ENCODE measurements at places on chromosomes 1 and 21.

DNA sequence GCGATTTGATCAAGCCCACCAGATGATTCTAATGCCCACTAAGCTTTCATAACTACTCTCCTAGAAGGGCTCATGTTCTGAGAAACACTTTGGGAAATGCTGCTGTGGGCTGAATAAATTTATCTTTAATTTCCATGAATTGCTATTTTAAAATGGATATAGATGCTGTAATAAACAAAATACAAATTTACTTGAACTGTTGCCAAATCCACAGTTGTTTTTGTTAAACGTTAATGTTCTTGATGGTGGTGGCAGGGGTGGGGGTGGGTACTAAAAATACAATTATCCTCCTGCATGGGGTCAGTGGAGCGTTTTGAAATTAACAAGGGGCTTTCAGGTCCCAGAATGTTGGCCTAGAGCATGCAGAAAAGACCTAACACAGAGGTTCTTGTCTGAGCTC lies 244.7 kb upstream of the POU3F1 start:
- no peak for DNase-seq

DNA sequence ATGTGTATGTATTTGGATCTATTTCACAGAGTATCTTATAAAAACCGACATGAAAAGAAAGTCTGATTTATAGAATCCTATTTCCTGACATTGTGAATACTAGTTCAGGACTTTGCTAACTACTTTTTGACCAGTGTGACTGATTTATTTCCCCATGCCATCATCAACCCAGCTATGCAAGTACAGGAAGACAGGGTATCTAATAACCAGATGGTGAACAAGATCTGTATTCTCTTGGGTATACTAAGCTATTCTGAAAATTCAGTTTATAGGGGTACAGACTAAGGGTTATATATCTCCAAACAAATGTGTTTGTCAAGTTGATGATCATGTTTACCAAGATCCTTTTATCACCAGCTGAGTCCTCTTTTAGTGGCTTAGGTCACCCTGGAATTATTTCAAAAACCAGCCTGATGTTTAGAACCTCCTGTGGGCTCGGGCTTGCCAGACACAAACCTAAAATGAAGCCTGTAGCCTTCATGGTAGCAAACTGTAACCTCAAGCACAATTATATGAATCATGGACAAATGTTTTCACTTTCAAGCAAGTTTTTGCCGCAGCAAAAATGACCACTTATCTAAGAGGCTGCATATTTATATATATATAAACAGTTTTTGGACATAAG lies 185.1 kb downstream of the FGGY start:
- no peak for DNase-seq

GRCh38 chr1:228066416-228066815 lies 16.1 kb upstream of the ARF1 start:
- DNase-seq: no peak

DNA sequence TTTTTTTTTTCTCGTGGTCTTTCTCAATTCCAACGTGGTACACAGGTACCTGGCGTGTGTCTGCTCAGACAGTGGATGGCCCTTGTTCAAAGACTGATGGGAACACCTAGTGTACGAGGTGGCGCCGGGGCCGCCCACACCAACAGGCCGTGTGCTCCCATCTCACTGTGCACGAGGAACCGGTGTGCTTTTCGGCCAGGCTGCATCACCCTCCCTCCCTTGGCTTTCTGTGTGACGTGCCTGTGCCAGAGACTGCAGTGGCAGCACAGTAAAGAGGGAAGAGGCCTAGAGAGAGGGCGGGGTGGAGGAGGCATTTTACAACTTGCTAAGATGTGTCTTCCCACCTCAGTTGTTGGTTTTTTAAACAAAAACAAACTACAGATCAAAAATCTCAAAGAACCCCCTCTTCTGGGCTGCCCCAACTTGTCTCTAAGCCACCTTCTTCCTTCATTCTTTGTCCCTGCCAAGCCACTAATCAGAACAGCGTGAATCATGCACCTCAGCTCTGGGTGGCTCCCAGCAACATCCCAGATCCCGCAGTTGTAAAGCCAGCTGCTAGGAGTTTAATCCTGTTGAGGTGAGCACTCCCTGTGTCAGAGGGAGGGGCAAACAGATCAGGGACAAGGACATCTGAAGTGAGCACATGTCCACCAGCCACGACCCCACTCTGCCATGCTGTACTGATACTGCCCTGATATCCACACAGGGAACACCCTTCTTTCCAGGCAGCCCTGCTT lies 20.7 kb downstream of the IRF2BP2 start:
- no peak for DNase-seq

DNA sequence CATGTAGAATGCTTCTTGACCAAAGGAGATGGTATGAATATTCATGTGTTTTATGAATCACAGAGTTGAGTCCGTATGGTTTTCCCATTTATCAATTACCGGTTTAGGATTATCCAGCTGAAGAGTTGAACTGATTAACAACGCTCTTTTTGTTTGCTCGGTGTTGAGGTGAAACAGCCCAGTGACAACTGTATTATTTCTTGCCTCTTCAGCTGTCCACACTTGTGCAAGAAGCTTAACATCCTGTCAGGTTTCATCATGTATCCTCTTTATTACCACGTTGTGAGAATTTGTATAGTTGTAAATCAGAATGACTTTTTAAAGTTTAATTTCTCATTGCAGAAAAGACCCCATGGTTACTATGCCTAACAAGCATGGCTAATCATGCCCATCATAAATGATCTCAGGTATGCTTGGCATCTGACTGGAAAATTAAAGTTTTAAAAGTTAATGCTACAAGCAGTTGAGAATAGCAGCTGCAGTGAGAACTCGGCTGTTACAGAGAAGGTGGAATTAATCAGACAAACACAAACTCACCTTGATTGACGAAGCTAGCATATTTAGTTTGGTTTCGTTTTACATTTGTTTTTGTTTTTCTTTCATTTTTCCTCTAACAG lies 563.2 kb upstream of the ADGRL2 start:
- no peak for DNase-seq

GRCh38 chr21:38957575-38958322 lies 152.0 kb downstream of the ETS2 start:
- no peak for DNase-seq

GRCh38 chr1:91349524-91349923 lies 55.1 kb downstream of the HFM1 start:
- DNase-seq: no peak

DNA sequence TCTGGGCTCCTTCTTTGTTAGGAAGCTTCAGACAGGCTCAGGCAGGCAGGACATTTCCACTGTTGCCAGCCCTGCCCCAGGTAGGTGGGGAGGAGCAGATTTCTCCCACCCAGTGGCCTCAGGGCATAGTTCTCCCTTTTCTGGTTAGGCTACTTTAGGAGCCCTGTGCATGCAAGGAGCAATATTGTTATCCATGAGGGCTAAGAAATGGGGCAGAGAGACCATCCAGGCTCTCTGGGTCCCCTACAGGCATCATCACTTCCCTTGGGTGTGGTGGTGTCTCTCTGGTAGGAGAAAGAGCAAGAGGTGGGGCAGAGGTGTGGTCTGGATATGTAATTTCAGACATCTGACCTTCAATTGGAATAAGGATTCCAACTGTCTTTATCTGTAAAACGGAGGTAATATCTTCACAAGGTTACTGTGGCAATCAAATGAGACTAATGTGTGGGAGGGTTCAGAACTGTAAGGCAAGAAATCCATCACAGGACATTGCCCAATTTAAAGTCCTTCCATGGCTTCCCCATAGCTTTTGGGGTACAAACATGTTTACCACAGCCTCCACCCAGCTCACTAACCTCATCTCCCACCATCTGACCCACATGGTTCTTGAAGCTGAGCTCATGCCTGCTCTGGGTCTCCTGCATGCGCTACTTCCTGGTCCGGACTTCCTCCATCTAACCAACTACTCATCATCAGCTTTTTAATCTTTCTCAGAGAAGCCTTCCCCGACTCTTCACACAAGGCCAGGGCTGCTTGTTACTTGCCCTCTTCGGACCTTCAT lies 26.1 kb downstream of the PCAT6 start:
- DNase-seq: no peak

- DNase-seq: no peak
Observed at GRCh38 chr1:166852918-166853317, 13.6 kb downstream of the POGK start.

DNA sequence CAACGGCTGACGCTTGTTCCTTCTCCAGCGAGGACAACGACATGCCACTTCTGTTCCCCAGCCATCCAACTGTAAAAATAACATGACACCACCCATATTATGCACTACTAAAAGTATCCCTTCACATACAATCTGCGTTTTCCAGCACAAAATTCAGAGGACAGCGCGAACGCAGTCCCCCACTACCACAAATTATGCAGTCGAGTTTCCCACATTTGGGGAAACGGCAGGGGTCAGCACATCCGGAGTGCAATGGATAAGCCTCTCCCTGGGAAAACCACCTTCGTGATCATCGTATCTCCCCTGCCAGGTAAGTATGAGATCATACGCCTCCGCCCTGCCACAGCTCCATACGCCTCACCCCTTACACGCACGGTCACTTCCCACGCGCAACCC lies 120.9 kb downstream of the PPIAL4G start:
- no peak for DNase-seq

DNA sequence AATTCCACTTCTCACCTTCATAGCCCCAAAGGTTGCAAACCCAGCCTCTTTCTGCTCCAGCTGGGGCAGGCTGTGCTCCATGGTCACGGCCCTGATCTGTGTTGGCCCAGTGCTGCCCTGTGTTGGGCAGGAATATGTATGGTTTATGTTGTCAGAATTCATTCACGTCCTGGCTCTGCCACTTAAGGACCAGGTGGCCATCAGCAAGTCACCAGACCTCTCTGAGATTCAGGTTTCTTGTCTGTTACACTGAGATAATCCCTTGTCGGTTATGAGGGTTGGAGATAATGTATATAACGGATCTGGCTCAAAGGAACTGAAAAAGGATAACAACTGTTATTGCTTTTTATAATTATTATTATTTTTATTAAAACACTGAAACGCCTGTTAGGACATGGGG lies 39.1 kb upstream of the SELENON start:
- no peak for DNase-seq

DNA sequence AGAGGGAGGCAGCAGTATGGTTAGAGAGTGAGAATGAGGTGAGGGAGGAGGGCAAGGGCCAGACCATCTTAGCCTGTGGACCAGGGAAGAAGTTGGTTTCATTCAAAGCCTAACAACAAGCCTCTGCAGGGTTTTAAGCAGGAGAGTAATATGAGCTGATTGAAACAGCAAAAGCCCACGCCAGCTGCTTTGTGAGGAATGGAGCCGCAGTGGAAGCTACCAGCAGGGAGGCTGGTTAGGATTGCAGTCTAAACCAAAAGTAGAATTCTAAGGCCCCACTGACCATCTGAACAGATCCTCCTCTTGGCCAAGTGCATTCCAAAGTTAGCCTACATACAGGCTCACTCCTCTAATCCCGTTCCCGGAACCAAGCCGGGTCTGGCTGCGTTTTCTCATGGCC lies 44.8 kb downstream of the OLFML3 start:
- no peak for DNase-seq

DNA sequence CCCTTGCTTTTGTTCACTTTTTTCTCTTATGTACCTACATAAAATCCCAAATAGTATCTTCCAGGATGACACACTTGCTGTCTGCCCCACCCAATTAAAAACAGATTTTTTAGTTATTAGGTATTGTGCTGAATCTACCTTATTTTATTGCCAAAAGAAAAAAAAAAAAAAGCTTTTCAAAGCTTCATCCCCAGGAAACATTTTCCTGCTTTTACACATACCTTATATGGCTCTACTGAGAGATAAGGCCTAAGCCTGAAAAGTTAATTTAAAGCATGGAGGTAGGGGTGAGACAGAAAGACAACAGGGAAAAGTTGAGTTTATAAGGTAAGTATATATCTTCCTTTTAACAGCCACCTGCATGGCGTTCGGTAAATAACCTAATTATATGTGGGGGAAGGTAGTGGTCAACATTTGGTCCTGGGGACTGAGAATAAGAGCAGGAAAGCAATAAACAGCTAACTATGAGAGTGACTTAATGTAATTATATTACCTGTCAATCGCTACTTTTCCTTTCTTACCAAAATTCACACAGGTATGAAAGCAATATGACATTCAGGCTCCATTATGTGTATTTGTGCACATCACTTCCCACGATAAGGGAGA lies 54.6 kb upstream of the BOLA1 start:
- no peak for DNase-seq

DNA sequence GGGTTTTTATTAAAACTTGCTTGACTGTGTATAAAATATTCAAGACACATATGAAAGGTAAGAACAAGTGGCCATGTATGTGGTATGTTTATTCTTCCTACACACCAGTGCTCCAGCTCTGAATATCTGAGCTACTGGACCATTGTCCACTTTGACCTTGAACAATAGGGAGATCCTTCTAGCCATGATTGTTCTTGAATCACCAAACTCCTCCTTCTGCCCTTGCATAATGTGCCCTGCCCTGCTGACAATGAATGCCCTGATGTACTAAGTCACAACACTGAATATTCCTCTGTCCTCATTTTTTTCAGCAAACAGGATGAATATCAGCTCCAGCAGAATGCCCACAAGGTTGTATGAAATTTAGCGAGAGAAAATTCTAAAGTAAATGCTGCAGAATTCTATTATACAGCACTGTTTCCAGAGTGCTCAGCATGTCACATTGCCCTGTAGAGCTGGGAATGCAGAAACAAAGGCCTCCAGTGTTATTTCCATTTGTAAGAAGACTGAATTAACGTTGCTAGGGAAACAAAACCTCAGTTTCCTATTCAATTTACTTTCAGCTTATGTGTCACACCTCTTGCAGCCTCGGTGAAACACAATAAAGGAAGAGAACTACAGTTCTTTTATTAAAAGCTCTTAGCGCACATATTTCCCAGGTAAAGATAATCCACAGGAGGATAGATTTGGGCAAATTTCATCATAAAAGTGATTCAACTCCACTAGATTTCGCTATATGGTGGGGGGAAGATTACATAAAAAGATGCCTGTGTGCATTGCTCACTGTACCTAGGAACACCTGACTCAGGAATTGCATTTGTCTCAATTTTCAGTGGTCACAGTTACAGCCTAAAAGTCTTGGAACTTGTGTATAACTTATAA lies 187.4 kb upstream of the ATP1B1 start:
- DNase-seq: no peak

DNA sequence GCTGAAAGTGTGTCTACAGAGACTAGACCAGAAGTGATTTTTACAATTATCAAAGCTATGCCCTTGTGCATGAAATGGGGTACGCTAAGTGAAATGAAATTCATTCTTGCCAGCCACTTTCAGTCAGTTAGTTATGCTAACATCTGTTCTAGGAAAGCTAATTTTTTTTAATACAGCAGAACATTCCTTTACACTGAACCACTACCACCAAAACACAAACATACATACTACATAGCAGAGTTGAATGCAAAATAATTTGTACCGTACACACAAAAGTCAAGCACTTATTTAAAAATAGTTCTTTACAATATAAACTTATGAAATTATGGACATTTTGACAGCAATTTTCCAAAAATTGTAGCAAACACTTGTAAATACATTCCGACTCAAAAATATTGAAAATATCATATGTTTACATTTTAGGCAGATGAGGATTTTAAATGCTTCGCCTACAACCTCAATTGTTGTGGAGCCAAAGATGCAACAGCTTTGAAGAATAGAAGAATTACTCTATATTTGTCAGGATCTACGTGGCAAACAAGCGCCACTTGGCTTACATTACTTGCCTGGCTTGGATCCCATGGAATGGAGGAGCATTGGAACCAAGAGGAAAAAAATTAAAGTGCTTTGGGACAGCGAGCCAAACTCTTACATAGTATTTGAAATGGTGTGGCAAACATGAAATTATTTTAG lies 30.6 kb downstream of the WLS start:
- DNase-seq: no peak

- DNase-seq: no peak
Observed at GRCh38 chr1:77308889-77309621, 27.2 kb downstream of the AK5 start.
